ENCODE measurements at places on chromosomes 1 and 21. TPM values are rescaled to one million over a fixed set of nuclear protein-coding genes. Genes with fewer than 3 reads are reported as not detected.
A peak's percentile ranks its signal among the peaks of the same experiment; 100 is the strongest.

DNA sequence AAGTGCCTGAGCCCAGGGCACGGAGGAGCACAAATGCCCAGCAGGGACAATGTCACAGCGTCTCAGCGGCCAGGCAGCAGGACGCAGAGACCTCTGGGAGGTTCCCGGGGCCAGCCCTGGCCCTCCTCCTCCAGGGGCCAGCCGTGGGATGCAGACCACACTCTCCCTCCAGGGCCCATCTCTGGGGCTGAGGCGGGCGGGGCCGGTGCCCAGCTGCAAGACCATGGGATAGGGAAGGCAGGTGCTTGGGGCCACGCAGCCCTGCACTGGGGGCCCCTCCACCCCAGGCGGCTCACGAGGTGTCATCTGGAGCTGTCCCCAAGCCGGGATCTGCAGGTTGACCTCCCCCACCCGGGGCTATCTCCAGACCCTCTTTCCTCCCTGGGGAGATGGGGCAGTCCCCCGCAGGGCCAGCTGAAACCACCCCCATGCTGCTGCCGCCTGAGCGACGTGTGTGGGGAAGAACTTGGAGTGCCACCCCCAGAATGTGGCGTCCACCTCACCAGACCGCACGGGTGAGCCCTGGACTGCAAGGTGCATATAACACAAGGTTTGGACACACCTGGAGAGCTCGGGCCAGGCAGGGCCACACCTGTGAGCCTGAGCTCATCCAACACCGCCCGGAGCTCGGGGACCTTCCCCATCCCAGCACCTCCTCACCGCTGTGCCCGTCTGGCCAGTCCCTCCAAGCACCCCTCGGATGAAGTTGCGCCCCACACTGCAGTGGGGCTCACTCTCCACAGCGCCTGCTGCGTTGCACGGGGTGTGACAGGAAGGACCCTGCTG, 4.1 kb upstream of the TTLL10 start:
- DNase-seq = peak; percentile 6

Gene CAP1
- total RNA-seq = 170 TPM

- DNase-seq = no peak
Measured at GRCh38 chr1:206442101-206442500, 28.2 kb upstream of the IKBKE start.

Gene SYTL1
- 10.5 TPM for total RNA-seq

- no peak for DNase-seq
Measured at GRCh38 chr1:41560931-41561330, 76.4 kb upstream of the EDN2 start.

- peak; percentile 20 for DNase-seq
Measured at GRCh38 chr1:72936151-72936740, 653.9 kb upstream of the NEGR1 start.

DNA sequence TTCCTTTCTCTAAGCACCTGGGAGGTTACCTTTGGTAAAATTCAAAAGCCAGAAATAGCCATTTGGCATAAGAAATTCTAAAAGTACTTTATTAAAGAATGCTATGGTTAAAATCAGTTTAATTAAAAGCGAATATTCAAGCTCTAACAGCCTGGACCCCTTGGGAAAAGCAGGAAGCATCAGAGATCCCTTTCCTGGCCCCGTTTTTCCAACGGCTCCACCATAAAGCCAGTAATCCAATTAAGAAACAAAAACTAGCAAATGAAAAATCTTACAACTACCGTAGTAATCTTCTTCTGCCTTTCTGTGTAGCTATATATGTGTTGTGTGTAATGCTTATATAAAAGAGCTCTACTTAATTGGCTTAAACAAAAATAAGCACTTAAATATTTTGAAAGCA, 33.5 kb upstream of the NEK2 start:
- no peak for DNase-seq

DNA sequence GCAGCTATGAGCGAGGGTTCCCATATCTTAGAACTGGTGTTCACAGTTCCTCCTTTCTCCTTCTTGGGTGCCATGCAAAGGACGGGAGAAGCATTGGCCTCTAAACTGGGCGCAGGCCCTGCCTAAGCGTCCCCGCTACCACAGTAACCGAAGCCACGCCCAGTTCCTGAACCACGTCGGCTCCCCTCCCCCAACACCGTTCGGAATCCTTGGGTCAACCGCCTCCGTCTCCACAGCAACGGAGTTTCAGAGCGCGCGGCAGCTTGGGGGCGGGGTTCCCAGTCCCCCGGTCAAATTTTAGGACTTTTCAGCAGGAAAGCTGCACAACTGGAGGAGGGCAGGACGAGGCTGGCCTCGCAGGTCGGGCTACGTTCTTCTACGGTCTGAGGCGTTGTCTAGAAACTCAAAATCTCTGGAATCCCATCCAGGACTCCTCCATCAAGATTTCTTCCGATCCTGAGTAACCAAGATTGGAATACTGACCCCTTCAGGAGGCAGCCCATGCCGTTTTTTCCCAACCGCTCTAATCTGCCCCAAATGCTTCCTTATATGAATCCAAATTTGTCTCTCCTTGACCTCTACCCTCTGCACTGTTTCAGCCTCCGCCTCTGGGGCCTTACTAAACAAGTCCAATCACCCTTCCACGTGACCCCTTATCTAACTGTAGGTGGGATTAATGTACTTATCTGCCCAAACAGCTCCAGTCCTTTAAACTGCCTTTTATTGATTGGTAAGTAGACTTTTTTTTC, at the start of gene SPAG17:
SPAG17 (minus strand) TSS at position 145 of the 749 bp plus-strand sequence; CDS start at position 74, 71 bp downstream.
- peak; percentile 89 for DNase-seq
